Uterus (tissue), 4 donors: ENCODE measurements at places on chromosomes 2 and 18. TPM values are rescaled to one million over a fixed set of nuclear protein-coding genes. Genes with fewer than 3 reads are reported as not detected.

DNA sequence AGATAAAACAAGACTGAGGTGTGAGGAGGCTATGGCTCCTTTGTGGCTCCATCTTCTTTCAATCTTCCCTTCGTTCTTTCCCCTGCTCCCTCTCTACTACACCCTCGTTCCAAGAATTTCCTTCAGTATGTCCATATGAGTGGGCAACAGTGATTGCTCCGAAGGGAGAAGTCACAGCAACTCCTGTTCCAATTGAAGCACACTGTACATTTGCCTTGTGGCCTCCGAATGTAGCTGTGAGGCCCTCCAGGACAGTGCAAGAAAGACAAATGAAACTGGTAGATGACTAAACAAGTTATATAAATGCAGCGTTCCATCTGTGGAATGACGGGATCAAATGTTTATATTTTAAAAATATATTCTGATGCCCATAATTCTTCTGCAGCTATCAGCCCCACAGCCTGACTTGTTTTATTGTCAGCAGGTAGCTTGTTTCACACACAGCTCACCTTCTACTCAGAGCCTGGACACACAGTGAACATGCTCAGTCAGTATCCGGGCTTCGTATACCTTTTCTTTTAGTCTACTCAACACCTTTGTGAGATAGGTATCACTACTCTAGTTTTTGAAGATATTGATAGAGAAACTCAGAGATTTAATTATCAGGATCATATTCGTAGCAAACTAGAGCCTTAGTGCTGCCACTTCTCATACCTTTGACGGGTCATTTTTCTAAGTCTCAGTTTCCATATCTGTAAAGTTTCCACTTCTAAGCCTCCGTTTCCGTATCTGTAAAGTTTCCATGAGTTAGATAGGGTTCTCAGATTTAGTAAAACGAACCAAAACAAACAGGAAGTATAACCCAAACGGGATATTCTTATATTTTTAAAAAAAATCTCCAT is 216.7 kb upstream of the STON1 start:
- H3K27ac ChIP-seq = peak overlapping the region; percentile 94
- no peaks in the 10 kb centered on the region for H3K27me3 ChIP-seq
- H3K4me1 ChIP-seq = no peaks in the 10 kb centered on the region

- no peaks in the 10 kb centered on the region for H3K27me3 ChIP-seq
- peak overlapping the region; percentile 81 for H3K27ac ChIP-seq
- no peak for DNase-seq
- H3K4me3 ChIP-seq = no peak overlapping the region
- no peaks in the 10 kb centered on the region for H3K36me3 ChIP-seq
Observed at GRCh38 chr2:10330700-10331026, 28.0 kb downstream of the HPCAL1 start.

DNA sequence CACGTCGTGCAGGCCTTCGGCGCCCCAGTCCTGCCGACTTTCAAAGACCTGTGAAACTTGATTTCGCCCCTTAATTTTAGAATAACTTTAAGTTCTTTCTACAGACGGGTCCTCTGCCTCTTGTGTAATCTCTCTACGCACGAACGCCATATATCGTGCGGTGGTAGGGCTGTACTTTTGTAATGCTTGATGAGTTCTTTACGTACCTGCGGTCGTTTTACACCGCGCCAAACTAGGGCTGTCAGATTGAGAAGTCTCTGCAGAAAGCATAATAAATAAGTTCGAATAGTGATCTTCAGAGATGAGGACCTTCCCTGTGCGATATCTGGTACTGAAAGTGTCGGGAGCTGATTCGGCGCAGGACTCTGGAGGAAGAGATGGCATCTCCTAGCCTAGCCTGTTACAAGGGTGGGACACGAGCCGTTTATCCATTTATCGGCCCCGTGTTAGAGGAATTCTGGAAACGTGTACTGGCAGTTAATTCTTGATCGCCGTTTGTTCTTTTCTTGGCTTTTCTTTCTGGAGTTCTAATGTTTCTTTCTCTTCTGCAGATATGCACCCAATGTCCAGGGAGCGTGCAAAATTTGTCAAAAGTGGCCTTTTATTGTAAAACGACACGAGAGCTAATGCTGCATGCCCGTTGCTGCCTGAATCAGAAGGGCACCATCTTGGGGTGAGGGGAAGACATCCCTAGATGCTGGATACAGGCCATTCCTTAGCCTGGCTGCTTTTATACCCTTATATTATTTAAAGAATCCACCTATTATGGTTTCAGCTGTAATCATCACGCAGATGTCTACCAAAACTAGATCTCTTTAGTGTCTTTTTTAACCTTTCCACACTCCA is 781 bp upstream of the SLC5A6 start:
- H3K4me3 ChIP-seq = peak overlapping the region; percentile 81
- peak overlapping the region; percentile 86 for H3K27ac ChIP-seq
- H3K36me3 ChIP-seq = no peaks in the 10 kb centered on the region

DNA sequence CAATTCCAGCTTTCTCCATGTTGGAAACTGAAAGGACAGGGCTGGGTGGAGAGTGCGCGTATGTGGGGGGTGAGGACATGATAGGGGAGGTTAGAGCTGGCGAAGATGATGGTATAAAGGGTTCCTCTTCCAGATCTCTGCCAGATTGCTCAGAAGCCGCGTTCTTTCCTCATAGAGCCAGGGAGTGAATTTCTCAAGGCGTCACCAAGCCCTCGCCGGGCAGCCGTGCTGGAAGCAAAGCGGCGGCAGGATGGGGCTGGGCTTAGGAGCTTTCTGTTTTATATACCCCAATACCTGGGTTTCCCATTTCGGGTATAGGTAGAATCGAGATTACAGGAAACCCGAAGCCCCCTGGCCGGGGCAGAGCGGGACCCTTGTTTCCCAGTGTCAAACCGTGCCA is 43.8 kb downstream of the DDX18 start:
- H3K27ac ChIP-seq = no peak overlapping the region
- no peaks in the 10 kb centered on the region for H3K4me1 ChIP-seq
- no peak for DNase-seq
- H3K27me3 ChIP-seq = no peaks in the 10 kb centered on the region
- no peak overlapping the region for H3K4me3 ChIP-seq

DNA sequence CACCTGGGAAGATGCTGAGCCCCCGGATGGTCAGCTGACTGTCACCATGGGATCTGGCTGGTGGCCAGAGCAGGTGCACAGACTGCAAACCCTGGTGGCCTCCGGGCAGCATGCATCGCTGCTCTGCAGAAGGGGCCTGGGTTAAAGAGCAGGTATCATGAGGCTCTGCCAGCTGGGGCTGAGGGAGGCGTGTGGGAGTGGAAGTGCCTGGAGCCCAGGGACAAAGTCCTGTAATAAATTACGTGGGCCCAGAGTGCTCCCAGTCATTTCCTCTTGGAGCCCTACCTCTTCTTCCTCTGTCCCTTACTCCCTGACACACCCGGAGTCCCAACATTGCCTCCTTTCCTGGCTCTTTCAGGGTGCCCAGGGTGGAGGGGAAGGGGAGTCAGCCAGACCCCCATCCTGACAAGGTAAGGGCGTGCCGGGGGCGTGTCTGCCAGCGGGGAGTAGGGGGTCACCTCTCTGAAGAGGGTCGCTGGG is at the start of gene MYO7B:
Gene MYO7B (plus strand): TSS at position 262 of the 480 bp plus-strand sequence. CDS start 24,040 bp downstream, outside the sequence.
- no peaks in the 10 kb centered on the region for H3K27me3 ChIP-seq
- no peaks in the 10 kb centered on the region for H3K36me3 ChIP-seq
- no peak within 1 kb of the TSS for H3K4me3 ChIP-seq
- no peak for DNase-seq
- no peak within 1 kb of the TSS for H3K27ac ChIP-seq

DNA sequence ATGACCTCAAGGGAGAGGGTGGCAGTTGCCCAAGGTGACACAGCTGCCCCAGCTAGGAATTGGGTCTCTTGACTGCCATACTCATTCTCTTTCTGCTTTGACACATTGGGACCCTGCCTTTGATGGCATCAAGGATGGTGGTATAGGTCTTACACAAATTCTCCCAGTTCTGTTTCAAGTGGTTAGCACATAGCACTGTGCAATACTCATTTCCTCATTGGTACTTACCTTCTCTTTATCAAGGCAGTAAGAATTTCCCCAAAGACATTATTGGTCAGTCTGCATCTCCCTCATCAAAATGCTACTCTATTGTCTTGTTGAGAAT is 35.9 kb upstream of the CCDC93 start:
- DNase-seq = no peak
- no peaks in the 10 kb centered on the region for H3K36me3 ChIP-seq
- H3K27ac ChIP-seq = no peak overlapping the region
- no peaks in the 10 kb centered on the region for H3K4me1 ChIP-seq
- no peak overlapping the region for H3K4me3 ChIP-seq

- H3K27ac ChIP-seq = no peak overlapping the region
- no peak for DNase-seq
- H3K4me1 ChIP-seq = no peaks in the 10 kb centered on the region
Observed at GRCh38 chr2:227125506-227125905, 38.5 kb downstream of the COL4A4 start.

- H3K27ac ChIP-seq = no peak overlapping the region
- no peaks in the 10 kb centered on the region for H3K36me3 ChIP-seq
- H3K4me3 ChIP-seq = no peak overlapping the region
- no peaks in the 10 kb centered on the region for H3K4me1 ChIP-seq
- no peak for DNase-seq
- H3K27me3 ChIP-seq = no peaks in the 10 kb centered on the region
Observed at GRCh38 chr2:200652158-200652557, 66.3 kb downstream of the AOX1 start.

- H3K27me3 ChIP-seq = no peaks in the 10 kb centered on the region
- H3K4me3 ChIP-seq = no peak overlapping the region
- no peaks in the 10 kb centered on the region for H3K4me1 ChIP-seq
Observed at GRCh38 chr2:122754561-122754960, 999.1 kb downstream of the TSN start.

- H3K27ac ChIP-seq = no peak overlapping the region
- no peak overlapping the region for H3K4me3 ChIP-seq
- no peak for DNase-seq
- no peaks in the 10 kb centered on the region for H3K4me1 ChIP-seq
- no peaks in the 10 kb centered on the region for H3K36me3 ChIP-seq
- H3K27me3 ChIP-seq = no peaks in the 10 kb centered on the region
Observed at GRCh38 chr2:119914266-119914665, 98.6 kb upstream of the EPB41L5 start.

Gene ALPG
- not detected for total RNA-seq

Gene AGFG1
- total RNA-seq = 60.4 TPM

Gene FSIP2
- total RNA-seq = 0.59 TPM
